ENCODE measurements at places on chromosomes 6 and 20.

- peak; percentile 82 for DNase-seq
These were observed 17.5 kb upstream of the FAM110A start for GRCh38 chr20:815914-816606.

DNA sequence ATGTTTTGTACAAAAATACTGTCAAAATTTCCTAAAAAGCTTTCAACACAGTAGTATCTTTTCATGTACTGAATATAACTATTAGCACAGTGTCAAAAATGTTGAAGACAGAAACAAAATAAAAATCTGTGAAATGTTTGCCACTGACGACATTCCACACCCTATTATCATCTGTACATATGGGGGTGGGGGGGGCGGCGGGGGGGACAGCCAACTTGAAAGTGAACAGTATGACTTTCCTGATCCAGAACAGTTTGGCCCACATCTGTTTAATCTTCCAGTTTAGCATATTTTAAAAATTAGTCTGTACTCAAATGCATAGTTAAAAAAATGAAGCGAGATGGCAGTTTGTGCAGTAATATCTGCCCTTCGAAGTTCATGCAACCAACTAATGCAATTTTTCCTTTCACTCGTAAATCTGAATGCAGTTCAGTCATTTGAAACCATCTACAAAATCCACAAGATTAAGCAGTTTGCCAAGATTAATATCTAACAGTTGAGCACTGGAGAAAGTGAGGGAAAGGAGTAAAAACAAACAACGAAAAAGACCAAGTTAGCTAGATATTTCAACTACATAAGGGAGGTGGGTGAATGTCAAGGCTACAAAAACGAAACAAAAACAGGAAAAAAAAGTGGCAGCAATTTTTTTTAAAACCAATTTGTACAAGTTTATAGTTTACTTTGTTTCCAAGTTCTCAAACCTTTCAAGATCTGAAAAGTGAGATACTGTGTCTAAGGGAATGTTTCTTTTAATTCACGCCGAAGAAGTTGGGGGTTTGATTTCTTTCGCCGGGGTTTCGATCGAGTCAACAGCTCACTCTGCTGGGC, 1.9 kb downstream of the CITED2 start:
- DNase-seq = no peak

- DNase-seq = peak; percentile 78
These were observed 60.0 kb downstream of the PTPN1 start for GRCh38 chr20:50569864-50570836.

DNA sequence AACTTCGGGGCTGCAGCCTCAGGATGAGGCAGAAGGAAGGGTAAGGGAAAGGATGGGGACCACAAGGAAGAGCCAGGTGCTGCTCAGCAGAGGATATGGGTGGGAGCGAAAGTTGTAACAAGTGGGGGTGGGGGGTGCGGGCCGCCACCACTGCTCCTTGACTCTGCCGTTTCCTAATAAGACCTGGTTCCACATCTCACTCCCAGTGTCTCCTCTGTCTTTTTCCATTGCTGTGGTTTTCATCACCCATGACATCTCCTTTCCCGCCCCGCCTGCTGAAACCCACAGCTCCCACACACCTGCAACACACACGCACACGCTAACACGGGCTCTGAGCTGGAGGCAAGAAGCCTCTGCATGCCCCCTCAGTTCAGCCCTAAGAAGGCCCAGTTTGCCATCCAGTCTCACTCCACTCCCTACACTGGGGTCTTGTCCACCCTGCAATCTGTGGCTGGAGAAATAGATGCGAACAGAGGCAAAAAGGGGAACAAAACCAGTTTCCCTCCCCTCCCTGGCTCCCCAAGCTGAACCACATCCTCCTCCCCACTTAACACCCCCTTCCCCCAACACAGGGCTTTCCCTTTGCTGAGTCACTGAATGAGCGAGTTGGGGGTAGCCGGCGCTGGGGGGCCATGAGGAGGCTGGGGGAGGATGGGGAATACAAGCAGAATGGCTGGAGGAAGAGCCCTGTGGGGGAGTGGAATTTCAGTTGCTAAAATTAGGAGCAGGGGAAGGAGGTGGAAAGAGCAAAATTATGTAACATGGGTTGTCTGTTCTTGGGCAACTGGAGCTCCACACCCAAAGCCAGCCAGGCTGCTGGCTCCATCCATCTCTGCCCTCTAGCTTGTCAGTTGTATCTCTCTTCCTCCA, 11.5 kb downstream of the NFKBIL1 start:
- DNase-seq = peak; percentile 74

DNA sequence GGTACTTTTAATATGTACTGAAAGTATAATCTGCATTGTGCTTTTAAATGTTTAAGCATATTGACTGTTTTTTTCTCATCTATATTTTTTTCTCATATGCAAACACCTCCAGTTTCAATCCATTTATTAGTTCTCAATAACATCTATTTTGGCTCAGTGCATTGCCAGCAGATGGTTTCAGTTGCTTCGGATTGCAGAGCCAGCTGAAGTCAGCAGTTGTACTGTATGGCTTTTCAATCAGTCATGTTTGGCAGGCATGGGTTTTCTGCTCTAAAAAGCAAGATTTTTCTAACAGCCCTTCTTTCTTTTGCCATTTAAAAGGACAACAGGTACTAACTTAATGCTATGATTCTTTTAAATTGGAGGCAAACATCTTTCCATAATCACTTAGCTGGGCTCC, 121.2 kb downstream of the CD109 start:
- no peak for DNase-seq

GRCh38 chr6:167683028-167683862, 143.5 kb upstream of the AFDN start:
- no peak for DNase-seq

- DNase-seq = no peak
These were observed 578.9 kb downstream of the HAO1 start for GRCh38 chr20:7361321-7361720.

DNA sequence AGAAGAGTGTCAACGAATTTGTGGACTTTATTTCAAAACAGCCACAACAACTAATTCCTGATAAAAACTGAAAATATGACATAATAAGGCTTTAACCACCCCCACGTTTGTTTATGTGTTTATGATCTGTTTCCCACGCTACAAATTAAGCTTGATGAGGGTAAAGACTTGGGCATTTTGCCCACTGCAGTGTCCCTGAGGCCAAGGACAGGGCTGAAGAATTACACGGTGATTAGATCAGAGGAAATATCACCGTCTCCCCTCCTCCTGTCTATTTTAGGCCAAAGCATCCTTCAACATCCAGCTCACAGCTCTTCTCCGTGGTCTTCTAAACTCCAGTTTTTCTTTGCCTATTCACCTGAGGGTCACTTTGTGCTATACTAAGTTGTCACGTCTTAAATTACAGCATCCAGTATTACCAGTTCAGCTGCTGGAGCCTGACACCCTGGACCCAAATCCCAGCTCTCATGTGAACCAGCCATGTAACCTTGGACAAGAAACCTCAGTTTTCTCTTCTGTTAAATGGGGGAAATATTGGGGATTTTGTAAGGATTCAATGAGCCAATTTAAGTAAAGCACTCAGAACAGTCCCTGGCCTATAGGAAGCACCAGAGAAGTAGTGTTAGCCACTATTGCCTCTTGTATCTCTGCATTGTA, 15.2 kb upstream of the ARFGEF2 start:
- DNase-seq = no peak

- DNase-seq = no peak
These were observed 21.8 kb upstream of the MROH8 start for GRCh38 chr20:37200926-37201826.

GRCh38 chr20:57161478-57162361, 104.7 kb downstream of the BMP7 start:
- DNase-seq = no peak

DNA sequence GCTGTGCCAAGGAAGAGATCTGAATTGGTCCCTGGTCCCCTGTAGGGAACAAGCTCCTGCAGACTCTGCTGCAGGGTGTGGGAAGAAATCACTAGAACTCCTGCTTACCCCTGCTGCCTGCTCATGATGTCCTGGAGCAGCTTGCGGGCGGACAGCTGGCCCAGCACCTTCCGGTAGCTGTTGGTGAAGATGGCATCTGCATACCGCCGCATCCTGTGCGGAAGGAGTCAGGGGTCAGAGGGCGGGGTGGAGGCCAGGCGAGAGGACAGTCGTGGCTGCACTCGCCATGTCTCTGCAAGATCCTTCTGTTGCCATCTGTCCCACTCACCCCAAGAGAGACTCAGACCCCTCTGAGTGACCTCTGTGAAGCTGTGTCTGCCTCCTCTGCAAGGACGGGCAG, 5.3 kb downstream of the GHRH start:
- DNase-seq = no peak

GRCh38 chr6:107409942-107410341, 49.4 kb downstream of the PDSS2 start:
- no peak for DNase-seq

DNA sequence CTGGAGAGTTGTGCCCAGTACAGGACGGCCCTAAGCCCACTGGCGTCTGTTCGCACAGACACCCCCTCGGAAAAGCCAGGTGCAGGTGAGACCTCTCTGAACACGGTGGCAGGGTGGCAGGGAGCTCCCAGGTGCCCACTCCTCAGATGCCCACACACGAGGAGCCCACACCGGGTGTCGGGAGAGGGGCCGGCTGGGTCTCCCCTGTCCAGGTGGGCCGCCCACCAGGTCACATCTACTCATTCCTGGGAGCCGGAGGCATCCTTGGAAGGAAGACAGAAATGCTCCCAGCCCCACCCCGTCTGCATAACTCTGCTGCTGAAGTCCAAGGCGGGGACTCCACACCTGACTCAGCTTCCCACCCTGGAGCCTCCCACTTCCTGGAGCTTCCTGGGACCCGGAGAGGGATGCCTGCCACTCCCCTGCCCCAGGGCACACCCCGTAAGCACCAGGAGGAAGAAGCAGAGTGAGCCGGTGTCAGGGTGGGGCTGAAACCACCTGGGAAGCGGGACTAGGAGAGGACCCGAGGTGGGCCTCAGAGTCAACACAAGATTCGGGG, 2.5 kb downstream of the SRMS start:
- no peak for DNase-seq

GRCh38 chr6:72348926-72349325, 272.9 kb upstream of the KCNQ5 start:
- no peak for DNase-seq

DNA sequence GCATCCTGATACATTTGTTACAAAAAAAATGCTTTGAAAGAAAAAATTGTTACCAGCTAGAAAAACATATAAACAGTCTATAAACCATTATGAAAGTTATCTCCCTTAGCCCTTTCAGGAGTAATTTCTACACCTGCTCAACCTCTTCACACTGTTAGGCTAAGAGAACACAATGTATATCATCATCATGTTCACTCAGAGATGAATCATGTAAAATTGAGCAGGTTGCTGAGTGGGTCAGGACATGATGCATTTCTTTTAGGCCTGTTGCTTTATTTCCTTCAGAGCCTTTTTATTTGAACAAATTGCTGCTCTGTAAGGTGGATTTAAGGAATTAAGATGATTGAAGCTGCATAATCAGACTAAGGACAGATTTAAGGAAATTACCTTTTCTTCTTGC, 531.3 kb upstream of the MAN1A1 start:
- no peak for DNase-seq

DNA sequence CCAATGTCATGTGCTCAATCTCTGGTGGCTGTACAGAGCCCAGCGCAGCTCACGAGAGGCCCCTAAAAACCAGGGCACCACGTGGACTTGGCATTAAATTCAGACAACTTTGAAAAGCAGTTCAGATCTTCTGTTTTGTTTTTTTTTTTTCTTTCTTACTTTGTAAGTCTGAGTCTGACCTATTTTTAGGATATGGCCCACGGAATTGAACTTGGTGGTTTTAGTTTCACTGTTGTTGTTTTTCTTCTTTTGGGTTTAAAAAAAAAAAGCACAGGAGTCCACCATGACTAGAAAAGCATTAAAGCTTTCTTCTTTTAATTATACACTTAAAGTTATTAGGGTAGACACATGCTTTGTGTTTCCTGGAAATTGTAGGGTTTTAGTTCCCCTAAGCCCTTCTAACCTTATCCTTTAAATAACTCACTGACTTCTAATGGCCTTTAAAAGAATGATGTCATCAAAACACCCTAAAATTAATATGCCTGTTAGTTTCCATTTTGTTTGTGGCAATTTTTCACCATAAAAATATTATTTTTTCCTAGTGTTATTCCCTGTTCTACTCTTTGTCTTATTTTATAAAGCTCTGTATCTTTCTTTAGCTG, 48.5 kb upstream of the CCN2 start:
- DNase-seq = no peak

- DNase-seq = no peak
These were observed 118.2 kb downstream of the CD164 start for GRCh38 chr6:109263873-109264700.

DNA sequence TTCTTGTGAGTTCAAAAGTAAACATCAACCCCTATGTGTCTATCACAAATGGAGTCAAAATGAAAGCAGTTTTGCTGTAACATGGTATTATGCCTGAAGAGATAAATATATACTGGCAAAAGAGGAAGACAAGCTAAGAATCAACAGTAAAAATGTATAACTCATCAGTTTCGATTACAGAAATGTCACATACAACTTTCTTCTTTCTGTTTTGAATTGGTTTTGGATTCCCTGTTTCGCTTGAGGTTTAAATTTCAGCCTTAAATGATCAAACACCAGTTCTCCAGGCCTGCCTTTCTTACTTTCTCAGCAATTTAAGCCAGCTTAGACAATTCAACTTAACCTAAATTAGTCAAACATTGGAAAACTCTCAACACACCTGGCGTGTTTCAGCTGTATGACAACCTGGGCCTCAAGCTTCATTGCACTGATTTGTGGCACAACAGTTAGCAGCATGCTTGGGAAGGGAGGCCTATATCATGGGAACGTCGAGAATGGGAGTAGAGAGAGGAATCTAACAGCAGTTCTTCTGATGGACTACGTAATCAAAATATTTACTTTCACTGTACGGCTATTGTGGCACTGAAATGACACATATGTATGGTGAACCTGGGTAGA, 51.9 kb upstream of the MARCKS start:
- peak; percentile 61 for DNase-seq

DNA sequence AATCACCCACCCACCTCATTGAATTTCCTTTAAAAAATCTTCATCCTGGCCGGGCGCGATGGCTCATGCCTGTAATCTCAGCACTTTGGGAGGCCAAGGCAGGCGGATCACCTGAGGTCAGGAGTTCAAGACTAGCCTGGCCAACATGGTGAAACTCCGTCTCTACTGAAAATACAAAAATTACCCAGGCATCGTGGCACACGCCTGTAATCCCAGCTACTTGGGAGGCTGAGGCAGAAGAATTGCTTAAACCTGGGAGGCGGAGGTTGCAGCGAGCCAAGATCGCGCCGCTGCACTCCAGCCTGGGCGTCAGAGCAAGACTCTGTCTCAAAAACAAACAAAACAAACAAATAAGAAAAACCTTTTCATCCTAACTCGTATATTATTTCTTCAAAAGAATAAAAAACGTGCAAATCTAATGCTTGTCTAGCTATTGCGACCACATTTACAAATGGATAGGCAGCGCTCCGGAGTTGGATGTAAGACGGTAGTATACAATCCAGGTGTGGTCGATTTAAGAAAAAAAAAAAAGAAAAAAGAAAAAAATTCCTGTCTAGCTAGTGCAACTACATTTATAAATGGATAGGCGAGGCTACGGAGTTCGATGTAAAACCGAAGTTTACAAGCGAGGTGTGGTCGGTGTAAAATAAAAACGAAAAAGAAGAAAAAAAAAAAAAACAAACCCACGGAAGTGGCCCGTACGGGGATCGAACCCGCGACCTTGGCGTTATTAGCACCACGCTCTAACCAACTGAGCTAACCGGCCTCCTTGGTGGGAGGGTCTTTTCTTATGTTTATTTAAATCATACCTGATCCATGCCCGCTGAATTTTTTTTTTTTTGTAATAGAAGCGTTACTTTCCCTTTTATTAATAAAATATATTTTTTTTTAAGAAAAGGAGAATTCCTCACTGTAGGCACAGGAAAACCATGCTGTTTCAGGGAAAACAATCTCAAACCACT, 70.7 kb upstream of the PRSS16 start:
- DNase-seq = peak; percentile 31
